ENCODE measurements at places on chromosomes 4 and X.

- DNase-seq, result no peak
These were observed 36.2 kb downstream of the CT47B1 start for GRCh38 chrX:120839491-120839890.

GRCh38 chrX:108203540-108203939 lies 112.0 kb downstream of the ATG4A start:
- no peak for DNase-seq

DNA sequence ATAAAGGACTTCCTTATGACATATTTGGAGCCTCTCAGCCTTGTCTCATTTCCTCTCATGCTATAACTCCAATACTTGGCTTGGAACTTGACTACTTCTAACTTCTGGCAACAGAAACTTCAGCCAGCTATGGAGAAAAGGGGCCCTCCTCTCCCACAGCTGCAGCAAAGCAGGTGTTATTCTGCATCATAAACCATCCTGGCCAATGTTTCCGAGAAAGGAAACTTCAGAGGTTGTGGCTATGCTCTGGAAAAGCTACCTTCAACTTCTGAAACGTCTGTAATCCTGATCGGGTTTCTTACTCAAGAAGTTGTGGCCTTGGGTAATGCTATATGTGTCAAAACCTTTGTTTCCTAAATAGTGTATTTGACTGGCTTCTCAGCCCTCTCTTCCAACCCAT lies 109.5 kb upstream of the CDX4 start:
- no peak for DNase-seq

- DNase-seq, result no peak
These were observed 556.6 kb upstream of the DIPK2B start for GRCh38 chrX:45757272-45757671.

DNA sequence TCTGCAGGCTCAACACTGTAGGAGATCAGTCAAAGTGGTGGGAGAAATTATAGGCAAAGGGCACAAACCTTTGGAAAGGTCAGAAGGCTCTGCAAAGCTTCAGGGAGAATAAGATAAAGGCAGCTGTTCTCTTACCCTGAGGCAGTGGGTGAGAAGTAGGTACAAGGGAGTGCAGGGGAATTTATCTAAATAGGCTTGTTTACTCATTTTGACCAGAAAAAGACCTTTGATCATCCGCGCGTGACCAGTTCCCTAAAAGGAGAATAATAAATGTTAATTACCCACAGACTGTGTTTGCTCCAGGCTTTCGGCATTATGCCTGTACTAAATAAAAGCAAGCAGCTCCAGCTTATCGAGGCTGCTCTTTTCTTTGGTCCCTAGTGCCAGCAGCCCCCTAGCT lies 9.3 kb downstream of the FGFBP2 start:
- no peak for DNase-seq

- no peak for DNase-seq
These were observed 5.2 kb downstream of the CDK16 start for GRCh38 chrX:47223476-47224250.

DNA sequence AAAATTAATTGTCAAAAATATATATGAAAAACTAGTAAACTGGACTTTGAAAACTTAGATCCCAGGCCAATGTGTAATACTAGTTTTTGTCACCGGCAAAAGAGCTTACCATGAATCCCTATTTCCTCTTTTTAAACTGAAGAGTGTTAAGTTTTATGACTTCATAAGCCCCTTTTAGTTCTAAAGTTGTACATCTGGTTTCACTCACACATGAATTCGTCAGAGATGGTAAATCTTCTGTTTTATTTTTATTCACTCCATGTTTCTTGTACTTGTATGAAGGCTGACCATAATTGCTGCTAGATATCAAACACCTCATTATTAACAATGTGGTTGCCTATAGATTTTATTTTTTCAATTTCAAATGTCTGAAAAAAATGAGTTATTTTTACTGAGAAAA lies 827.9 kb downstream of the PCDH7 start:
- no peak for DNase-seq

- peak; percentile 43 for DNase-seq
These were observed 1.2 kb upstream of the MORF4L2 start for GRCh38 chrX:103687696-103688201.

DNA sequence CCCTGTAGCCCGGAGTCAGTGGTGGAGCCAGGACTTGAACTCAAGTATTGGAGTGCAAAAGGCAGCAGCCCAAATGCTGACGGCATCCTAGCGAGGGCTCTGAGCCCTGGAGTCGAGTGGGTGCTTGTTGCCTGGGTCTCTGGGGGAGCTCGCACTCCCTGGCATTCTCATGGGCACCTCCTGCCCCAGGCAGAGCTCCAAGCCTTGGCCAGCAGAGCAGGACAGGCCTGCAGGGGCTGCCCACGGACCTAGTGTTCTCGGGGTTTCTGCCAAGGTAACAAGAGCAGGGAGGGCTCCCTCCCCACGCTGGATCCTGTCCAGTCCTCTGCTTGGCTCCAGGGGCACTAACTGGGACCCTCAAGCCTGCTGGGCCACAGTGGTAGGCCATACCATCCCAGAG lies 17.6 kb upstream of the WFS1 start:
- no peak for DNase-seq

DNA sequence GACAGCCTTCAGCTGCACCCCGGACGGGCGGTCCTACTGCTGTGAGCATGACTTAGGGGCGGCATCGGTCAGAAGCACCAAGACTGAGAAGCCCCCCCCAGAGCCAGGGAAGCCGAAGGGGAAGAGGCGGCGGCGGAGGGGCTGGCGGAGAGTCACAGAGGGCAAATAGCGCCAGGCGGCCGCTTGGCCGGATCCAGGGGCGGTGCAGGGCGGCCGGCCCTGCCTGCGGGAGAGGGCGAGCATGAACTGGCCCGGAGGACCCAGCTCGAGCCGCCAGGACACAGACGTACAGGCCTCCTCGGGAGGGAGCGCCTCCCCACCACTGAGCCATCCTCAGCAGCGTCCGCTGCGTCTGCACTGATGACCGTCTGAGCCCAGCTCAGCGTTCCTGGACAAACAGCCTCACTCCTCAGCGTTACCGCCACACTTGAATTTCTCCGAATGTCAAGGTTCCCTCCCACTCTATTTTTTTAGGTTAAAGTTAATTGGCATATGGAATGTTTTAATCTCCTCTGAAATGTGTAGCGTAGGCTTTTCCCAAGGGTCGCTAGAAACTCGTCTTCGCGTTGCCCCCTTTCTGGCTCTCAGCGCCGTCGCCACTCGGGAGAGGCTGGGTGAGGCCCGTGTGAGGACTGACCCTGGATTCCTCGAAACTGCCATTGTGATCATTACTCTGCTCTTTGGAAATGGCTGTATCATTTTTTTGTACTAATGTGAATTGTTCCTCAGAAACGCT lies 29.9 kb downstream of the NELFA start:
- DNase-seq, result no peak

- DNase-seq, result no peak
These were observed 183.4 kb downstream of the SPRY1 start for GRCh38 chr4:123579961-123580360.

DNA sequence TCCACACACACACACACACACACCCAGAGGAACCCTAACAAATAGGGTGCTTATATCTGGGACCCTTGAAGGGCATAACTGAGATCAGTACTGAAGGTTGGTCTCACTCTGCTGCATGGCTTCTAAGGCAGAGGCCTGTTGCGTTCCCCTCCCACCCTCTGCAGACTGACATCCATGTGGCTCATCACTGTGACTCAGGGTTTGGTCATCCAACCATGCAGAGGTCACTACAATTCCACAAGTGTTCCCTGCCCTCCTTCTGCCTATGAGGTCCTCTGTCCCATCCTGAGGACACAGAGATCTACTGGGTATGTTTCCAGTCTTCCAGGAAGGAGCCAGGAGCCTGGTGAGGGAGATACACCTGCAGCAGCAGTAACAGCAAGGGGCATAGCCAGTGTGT lies 55.8 kb downstream of the XAGE2 start:
- no peak for DNase-seq

DNA sequence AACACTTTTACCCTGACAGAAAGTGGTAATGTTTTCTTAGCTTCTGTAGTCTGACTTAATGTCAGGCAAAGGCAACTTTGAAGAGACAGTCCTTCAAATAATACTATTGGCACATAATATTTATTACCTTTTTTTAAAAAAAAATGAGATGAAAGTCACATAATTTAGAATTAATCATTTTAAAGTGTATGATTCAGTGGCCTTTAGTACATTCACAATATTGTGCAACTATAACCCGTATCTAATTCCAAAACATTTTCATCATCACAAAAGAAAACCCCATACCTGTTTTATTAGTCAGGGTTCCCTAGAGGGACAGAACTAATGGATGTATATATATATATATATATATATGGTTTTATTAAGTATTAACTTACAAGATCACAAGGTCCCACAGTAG lies 94.8 kb upstream of the TEX13A start:
- no peak for DNase-seq

DNA sequence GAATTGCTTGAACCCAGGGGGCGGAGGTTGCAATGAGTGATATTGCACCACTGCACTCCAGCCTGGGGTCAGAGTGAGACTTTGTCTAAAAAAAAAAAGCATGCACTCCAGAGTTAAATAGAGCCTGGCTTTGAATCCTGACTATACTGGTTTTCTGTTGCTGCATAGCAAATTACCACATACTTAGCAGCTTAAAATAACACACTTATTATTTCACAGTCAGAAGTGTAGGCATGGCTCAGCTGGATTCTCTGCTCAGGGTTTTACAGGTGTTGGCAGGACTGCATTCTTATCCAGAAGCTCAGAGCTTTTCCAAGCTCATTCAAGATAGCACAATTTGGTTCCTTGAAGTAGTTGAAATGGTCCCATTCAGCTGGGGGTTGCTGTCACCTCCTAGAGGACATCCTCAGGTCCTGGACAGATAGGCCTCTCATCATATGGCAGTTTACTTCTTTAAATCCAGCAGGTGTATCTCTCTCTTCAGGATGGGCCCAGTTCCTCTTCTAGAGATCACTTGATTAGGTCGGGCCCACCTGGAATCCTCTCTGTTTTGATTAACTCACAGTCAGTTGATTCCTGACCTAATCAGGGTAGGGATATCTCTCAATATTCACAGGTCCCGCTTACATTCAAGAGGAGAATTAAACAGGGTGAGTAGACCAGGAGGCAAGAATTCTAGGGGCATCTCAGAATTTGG lies 26.8 kb downstream of the DOCK11 start:
- DNase-seq, result no peak

DNA sequence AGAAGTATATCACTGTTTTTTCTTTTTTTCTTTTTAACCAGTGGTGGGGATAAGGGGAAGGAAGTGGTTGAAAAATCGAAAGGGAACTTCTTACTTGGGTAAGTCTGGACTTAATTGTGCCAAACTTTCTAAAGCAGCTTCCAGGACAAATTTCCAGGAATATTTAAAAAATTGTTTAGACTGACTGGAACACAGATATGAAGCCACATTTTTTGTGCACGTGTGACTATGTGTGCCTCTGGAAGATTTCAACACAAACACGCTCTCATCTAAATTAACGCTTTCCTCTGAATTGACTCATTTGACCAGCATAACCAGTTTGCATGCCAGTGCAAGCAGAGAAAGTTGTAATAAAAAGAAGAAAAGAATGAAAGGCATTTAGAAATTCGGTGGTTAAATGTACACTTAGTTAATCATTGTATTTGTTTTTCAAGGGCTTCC lies 18.8 kb upstream of the YTHDC1 start:
- DNase-seq, result no peak

DNA sequence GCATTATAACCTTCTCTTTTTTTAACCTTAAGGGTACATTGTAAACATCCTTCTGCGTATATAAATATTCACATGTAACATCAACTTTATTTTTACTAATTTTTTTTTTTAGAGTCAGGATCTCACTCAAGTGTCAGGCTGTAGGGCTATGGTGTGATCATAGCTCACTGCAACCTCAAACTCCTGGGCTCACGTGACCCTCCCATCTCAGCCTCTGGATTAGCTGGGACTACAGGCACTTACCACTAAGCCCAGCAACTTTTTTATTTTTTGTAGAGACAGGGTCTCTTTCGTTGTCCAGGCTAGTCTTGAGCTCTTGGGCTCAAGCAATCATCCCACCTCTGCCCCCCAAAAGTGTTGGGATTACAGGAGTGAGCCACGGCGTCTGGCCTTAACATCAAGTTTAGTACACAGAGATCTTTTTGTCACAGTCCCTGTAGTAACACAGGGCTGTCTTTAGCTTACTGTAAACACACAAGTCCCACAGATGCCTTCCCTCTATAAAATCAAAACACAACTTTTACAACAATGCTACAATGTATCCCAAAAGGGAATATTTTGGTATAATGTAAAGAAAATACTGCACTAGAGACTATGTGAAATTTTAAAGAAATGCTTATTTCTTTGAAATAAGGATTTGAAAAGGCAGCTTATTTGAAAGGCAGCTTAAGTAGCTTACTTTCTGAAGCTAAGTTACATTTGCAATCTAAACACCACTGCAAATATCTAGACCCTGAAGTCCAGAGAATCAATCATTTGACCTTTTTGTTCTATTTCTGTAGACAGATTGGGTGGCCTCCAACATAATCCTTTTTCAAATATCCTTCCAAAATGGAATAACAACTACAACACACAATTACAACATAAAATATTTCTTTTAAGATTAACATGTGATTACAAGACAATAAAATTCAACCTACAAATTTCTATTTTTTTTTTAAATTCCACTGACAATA lies 116.0 kb downstream of the APBB2 start:
- DNase-seq, result no peak

DNA sequence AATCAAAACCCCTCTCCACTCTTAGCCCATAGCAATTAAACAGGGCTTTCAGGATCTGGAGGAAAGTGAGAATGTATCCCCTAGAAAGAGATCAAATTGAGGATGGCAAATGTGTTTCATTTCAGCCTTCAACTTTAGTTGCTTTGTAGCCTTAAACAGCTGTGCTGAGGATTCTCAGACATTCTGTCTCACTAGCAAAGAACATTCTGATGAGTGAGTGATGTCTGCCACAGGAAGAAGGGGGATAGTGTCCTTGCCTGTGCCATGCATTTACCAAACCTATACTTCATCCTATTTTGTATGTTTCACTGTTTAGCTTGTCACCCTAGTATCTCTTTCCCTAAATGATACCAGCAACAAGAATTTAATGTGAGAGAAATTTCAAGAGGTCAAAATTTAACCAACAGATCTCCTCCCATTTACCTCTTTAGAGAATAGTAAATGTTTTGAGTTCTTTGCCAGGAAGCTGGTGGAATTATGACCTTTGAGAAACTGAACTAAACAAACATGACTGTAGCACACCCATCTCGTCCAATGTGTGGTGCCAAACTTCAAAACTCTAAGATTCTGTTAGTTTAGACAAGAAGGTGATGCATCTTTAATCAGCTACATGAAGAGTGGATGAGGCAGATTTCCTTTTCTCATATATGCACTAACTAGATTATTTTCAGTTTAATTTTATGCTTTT lies 165.6 kb downstream of the PALLD start:
- DNase-seq, result no peak

DNA sequence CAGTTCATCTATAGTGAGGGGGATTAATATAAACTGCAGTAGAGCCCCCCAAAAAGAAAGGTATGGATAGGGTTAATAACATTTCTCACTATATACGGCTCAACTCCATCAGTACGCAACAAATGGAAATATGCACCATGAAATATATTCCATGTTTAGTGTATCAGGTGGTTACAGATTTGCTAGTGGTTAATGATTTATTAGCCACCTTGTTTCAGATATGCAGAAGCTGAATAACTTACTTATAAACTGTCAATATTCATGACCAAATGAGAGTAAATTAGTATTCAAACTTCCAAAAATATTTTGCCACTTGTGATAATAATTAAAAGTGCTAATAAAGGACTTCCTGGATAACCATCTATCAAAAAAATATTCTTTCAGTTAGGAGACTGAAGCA lies 14.8 kb downstream of the AMTN start:
- no peak for DNase-seq

GRCh38 chrX:65686236-65686635 lies 18.8 kb downstream of the MSN start:
- DNase-seq, result no peak

- no peak for DNase-seq
These were observed 92.0 kb upstream of the TEX13D start for GRCh38 chrX:124240422-124240821.

Measured in activated CD4-positive, alpha-beta T cell treated with anti-CD3 and anti-CD28 coated beads, Interleukin-2, amount 50 U/mL, for 1 hour (primary cell).